ENCODE measurements at places on chromosomes 12 and 14. TPM values are rescaled to one million over a fixed set of nuclear protein-coding genes. Genes with fewer than 3 reads are reported as not detected.

The PLCZ1 gene
- total RNA-seq: not detected

GRCh38 chr14:106551265-106551664, 1024.9 kb downstream of the TMEM121 start:
- DNase-seq: no peak
- H3K27ac ChIP-seq: no peak overlapping the region
- H3K4me1 ChIP-seq: peaks cover 12% of the 10 kb centered on the region
- H3K4me3 ChIP-seq: no peak overlapping the region
- H3K36me3 ChIP-seq: no peaks in the 10 kb centered on the region

- H3K27ac ChIP-seq: peak overlapping the region; percentile 94
- H3K4me1 ChIP-seq: peaks cover 49% of the 10 kb centered on the region
- H3K27me3 ChIP-seq: peaks cover 2% of the 10 kb centered on the region
- H3K36me3 ChIP-seq: peaks cover 25% of the 10 kb centered on the region
- no peak for DNase-seq
- peak overlapping the region; percentile 92 for H3K4me3 ChIP-seq
These were observed 1.5 kb downstream of the CLECL1 start for GRCh38 chr12:9731393-9731792.

DNA sequence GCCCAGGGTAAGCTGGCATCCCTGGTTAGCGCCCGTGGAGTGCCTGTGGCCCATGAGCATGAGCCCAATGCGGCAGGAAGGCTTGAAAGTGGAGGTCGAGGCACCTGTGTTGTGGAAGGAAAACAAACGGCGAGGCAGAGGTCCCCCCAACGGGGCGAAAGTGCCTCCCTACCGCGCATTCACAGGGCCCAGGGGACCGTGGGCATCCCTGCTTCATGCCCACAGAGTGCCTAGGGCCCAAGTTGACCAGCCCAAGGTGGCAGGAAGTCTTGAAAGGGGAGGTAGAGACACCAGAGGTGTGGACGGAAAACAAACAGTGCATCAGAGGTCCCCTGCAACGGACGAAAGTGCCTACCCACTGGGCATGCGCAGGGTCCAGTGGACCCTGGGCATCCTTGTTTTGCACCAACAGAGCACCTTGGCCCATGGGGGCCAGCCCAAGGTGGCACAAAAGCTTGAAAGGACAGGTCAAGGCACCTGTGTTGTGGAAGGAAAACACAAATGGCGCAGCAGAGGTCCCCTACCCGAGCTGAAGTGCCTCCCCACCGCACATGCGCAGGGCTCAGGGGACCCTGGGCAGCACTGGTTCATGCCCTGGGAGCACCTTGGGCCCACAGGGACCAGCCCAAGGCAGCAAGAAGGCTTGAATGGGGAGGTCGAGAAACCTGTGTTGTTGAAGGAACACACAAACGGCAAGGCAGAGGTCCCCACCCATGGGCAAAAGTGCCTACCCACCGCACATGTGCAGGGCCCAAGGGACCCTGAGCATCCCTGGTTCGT, 377.5 kb downstream of the ALG10 start:
- no peaks in the 10 kb centered on the region for H3K27me3 ChIP-seq
- peaks cover 2% of the 10 kb centered on the region for H3K36me3 ChIP-seq
- DNase-seq: peak; percentile 6
- H3K4me3 ChIP-seq: no peak overlapping the region

The KIF5A gene
- 1.0 TPM for total RNA-seq

The SPTB gene
- total RNA-seq: 0.10 TPM

DNA sequence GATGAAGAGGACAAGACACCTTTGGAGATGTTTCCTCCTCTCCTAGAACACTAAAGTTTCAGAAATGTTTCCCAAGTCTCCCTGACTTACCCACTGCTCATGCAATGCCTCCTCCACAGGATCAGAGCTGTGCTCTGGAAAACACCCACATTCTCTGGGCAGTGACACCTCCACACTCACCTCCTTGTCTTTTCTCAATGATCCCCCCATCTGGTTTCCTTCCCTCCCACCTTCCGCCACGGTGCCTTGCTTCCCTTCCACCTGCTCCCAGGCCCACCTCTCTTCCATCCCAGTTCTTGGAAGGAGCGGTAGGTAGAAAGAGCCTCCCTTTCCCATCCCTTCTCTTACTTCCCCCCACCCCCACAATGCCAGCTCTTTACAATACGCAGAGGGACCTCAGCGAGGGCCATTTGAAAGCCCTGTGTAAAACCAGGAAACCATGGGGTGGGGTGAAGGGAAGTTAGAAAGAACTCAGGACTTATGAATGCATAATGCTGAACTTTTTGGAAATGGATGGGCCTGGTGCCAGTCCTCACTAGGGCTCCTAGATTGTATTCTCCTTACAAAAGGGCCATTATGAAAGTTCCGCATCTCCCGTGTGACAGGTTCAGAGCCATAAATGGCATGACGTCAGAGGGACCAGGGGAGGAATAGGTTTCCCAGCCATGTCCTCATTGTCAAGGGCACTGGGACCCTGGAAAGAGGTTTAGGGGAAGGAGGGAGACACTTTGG, 12.8 kb downstream of the FBLN5 start:
- no peaks in the 10 kb centered on the region for H3K4me1 ChIP-seq
- no peaks in the 10 kb centered on the region for H3K36me3 ChIP-seq
- H3K27ac ChIP-seq: no peak overlapping the region
- no peak overlapping the region for H3K4me3 ChIP-seq
- H3K27me3 ChIP-seq: no peaks in the 10 kb centered on the region

DNA sequence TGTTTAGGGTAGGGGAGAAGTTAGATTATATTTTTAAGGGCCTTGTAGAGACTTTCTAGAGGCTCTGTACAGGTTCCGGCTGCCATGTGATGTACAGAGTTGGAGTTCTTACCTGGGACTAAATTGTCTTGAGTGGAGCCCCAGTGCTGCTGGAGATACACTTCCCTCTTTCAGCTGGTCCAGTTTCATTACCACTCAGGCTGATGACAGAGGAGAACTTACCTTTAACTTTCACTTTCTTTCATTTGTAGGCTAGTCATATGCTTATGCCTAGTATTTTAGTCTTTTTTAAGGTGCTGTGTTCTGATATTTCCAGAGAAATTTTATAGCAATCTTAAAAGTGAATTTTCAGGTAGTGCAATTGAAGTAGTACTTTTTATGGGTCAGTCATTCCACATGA, 117.3 kb downstream of the ERC1 start:
- H3K4me1 ChIP-seq: peaks cover 19% of the 10 kb centered on the region
- no peaks in the 10 kb centered on the region for H3K27me3 ChIP-seq
- no peak for DNase-seq
- H3K4me3 ChIP-seq: no peak overlapping the region
- peaks cover 5% of the 10 kb centered on the region for H3K36me3 ChIP-seq
- no peak overlapping the region for H3K27ac ChIP-seq

DNA sequence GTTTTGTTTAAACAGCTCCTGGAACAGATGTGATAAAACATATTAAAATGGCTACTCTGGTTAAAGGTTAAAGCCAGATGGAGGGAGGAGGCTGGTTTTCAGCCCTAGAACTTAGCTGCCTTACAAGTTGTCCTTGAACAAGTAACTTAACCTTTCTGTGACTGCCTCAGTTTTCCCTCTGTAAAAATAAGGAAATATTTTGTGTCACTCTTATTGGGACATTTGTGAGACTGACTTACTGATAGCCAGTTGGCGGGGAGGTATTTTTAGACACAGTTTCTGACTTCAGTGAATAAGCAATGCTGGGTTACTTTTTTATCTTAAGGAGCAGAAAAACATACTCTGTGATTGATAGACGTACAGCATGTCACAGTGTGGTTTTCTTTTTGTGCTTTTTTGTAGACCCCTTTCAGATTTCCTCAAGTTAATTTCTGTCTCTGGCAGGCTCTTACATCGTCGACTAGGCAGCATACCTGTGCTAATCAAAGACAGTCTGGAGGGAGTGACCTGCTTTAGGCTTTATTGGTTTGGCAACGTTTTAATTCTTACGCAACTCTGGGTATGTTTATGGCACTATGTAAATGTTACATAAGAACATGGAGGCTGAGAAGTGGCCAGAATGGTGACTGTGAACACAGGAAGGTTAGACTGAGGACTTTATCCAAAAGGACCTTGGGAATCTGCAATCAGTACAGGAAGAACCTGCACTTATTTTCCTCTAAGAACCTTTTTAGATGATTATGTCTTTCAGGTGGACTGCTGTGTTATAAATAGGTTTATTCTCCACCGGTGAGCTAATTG, 3.3 kb downstream of the ACVR1B start:
- no peak for DNase-seq
- H3K27me3 ChIP-seq: peaks cover 27% of the 10 kb centered on the region
- no peak overlapping the region for H3K27ac ChIP-seq

The RIN3 gene
- 29.3 TPM for total RNA-seq

All from activated CD4-positive, alpha-beta memory T cell treated with anti-CD3 and anti-CD28 coated beads, Interleukin-2, amount 10 ng/mL, durations not matched to agents 7 days and 5 days (primary cell).